ENCODE measurements at places on chromosomes 1 and 21.

DNA sequence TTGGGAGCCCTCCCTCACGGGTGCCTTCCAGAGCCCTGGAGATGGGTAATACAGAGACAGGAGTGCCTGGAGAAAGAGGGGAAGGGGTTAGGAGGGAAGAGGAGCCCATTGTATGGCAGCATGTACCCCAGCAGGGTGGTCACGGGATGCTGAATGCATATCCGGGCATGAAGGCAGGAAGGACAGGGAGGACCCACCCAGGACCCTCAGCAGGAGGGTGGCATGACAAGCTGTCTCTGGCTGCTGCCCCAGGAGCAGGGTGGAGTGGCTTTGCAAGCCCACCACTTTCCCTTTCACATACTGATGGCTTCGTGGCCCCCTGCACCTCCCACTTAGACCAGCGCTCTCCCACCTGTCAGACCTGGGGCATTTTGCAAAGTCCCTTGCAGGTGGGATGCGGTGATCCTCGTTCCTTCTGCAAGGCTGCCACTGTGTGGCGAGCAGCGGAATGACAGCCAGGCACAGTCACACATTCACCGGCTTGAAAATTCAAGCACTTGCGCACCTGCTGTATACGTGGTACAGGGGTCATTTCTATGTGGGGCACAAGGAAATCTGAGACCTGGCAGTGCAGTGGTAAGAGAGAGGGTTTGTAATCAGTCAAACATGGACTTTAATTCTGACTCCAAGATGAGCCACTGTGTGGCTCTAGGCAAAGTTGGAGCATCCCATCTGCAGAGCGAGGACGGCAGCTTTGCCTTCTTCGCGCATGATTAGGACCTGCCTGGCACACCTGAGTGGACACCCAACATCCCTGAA lies 53.2 kb upstream of the TMEM51 start:
- peak; percentile 60 for DNase-seq

DNA sequence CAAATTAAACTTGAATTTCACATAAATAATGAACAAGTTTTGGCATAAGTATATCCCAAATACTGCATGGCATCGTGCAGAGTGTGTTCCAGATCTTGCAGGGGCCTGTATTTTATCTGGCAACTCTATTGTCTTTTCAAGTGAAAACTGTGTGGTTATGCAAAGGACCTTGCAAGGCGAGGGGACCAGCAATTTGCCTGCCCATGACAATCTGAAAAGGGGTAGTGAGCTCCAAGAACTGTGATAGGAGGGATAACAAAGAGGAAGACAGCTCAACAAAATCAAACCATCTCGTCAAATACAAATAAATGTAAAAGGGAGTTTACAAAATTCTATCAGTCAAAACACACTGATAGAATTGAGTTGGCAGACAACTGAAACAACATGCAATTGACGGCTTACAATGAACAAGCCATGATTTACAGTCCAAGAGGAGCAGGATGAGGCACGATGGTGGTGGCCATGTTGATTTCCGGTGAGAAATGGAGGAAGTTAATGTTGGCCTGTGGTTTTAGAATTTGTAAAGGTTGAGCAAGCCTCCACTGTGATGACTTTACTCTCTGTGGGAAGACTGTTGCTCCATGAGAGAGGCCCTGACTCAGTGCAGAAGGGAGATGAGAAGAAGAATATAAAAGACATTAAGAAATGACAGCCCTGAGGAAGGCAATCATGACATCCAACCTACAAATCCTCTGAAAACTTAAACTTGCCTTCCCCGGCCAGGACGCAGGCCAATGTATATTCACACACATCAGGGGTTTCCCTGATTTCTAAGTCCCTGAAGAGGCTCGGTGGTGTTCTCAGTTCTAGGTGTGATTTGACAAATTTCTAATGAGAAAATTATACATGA lies 132.2 kb downstream of the ADSS2 start:
- peak; percentile 90 for DNase-seq

DNA sequence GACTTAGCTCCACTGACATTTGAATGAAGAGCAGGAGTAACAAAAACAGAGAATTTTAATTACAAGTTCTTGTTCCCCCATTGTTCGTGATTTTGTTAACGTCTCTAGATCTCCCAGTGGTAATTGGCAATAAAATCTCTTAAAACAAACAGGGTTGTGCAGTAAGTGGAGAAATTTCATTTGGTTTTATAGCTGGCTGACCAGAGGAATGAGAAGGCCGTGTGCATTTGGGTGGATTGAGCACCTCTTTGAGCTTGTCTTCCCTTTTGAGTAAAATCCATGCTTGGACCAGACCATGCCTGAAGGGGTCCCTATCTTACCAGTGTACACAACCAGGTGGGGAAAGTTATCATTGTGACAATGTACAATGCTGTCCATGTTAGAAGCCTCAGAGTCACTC lies 137.8 kb downstream of the HIVEP3 start:
- DNase-seq = no peak

GRCh38 chr1:44289530-44289929 lies 65.5 kb downstream of the ERI3 start:
- DNase-seq = no peak

DNA sequence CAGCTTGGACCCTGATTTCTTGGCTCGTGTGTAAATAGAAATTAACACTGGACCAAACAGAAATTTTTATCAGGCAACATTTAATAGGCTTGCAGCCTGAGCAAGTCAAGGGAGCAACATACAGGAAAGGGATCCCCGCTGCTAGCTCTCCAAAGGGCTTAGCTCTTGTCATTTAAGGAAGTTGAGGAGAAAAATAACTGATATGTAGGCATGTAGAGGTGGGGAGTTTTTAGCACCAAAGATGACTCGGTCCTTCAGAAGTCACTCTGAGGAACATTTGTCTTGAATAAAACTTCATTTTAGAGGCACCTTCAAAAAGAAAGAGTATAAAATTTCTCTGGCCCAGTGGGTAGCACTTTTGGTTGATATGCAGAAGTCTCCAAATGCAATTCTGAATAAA lies 27.1 kb downstream of the GBP2 start:
- DNase-seq = peak; percentile 4

DNA sequence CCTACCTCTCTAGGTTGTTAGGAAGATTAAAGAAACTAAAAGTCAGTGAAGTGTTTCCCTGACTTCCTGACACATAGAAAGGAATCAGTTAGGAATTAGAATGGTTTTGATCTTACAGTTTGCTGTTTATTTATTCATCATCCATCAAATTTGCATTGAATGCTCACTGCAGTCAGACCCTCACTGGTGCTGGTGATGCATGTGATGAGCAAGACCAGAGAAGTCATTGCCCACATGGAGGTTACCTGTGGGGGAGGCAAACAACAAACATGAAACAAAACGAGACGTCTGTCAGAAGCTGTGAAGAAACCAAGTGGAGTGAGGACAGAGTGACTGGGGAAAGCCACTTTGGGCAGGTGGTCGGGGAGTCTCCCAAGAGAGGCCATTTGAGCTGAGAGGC lies 6.4 kb downstream of the CTPS1 start:
- DNase-seq = no peak

- DNase-seq = no peak
Observed at GRCh38 chr1:18018366-18018765, 89.2 kb upstream of the IGSF21 start.

DNA sequence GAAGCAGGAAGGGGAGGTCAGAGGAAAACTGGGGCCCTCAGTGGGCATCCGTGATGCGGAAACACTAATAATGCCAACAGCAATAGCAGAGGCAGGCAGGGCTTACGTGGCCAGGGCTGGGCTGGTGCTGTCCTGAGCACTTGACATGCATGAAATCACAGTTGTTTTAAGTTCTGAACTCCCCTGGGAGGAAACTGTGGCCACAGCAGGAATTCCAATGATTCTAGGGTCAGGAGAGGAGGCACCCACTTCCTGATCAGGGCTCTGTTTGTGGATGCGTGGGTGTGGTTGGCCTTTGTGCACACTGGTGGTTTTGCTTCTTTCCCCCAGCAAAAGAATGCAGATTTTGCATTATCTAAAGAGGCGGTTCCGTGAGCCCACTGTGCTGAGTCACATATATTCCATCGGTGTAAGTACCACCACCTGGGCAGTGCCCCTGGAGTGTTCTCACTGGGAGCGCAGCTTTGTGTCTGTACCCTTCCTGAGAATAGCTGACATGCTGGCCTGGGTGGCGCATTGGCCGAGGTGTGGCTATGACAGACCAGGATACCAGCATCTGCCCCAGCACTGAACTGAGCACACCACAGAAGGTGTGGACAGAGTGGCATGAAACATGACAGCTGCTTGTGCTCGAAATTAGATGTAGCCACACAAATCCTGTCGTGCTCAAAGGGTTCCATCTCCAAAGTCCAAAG lies 71.0 kb downstream of the PDE9A start:
- no peak for DNase-seq

DNA sequence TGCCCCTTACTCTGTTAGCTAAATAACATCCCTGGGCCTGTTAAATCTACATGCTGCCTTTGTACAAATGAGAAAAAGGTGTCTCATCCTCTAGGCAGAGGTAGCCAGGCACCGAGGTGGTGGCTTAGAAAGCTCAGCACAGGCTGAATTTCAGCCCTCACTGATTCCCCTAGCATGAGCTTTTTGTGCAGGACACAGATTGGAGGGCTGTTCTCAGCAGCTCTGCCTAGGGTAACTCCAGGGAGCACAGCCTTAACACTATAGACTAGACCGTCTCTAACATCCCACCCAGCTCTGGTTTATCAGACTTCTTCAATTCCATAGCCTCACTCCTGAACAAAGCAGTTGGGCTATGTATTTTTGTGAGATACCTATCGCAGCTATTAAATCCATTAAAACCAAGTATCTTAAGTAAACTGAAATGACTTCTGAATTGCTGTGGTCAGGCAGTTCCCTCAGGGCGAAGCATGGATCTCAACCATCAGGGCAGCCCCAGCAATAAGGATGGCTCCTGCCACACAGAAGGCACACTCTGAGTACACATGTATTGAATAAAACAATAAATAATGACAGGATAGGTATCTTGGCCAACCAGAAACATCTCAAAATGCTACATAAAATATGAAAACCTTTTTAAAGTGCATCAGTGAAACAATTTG lies 14.8 kb downstream of the S100A6 start:
- no peak for DNase-seq

- no peak for DNase-seq
Observed at GRCh38 chr1:155253208-155253607, 2.1 kb downstream of the ENTREP3 start.

GRCh38 chr1:115840605-115841460 lies at the start of gene NHLH2:
TSS of gene NHLH2 (minus strand) at chr1:115841126. CDS start at chr1:115838372, 2,754 bp downstream.
- DNase-seq = no peak

GRCh38 chr1:162970021-162970420 lies 99.1 kb upstream of the RGS4 start:
- no peak for DNase-seq

- no peak for DNase-seq
Observed at GRCh38 chr1:8988618-8988967, 37.6 kb downstream of the SLC2A7 start.

GRCh38 chr1:178871551-178872320 lies 859 bp upstream of the ANGPTL1 start:
- DNase-seq = no peak

DNA sequence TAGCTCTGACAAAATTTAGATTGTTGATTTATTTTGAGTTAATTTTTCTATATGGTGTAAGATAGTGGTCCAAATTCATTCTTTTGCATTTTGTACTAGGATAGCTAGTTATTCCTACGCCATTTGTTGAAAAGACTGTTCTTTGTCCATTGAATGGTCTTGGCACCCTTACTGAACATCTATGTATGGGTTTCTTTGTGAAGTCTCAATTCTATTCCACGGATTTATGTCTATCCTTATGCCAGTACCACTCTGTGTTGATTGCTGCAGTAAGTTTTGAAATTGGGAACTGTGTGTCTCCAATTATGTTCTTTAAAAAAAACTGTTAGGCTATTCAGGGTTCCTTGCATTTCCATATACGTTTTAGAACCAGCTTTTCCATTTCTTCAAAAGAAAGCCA lies 145.7 kb downstream of the ZNF644 start:
- DNase-seq = no peak

- no peak for DNase-seq
Observed at GRCh38 chr1:65108025-65108642, 39.9 kb upstream of the AK4 start.

GRCh38 chr1:230487773-230488428 lies 61.8 kb upstream of the PGBD5 start:
- no peak for DNase-seq

DNA sequence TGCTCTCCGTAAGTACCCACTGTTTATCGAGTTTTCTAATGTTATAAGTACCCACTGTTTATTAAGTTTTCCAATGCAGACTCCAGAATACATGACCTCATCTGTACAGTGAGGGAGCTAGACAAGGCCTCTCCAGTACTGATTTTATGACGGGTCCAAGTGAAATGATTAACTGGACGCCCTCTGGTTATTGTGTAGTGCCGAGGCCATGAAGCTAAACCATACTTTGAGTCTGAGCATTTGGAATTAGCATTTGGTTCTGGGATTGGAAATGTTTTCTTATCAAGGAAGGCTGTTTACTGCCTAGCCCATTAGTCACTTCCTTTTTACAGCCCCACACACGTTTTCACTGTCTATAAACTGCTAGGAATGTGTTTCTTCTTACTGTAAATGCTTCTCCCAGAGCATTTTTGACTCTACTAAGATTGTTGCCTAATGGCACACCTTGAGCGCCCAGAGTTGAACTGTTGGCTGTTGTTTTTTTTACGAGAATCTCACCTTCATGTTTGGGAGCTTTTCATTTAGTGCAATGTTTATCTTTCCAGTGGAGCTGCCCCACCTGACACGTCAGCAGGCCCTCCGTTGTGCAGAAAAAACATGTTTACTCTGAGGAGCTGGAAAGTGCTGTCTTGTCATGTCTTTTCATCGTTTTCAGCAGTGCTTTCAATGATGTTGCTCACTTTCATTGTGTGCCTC lies 26.9 kb downstream of the SPATA46 start:
- DNase-seq = peak; percentile 39

GRCh38 chr1:51960262-51960661 lies 30.2 kb downstream of the RAB3B start:
- no peak for DNase-seq

DNA sequence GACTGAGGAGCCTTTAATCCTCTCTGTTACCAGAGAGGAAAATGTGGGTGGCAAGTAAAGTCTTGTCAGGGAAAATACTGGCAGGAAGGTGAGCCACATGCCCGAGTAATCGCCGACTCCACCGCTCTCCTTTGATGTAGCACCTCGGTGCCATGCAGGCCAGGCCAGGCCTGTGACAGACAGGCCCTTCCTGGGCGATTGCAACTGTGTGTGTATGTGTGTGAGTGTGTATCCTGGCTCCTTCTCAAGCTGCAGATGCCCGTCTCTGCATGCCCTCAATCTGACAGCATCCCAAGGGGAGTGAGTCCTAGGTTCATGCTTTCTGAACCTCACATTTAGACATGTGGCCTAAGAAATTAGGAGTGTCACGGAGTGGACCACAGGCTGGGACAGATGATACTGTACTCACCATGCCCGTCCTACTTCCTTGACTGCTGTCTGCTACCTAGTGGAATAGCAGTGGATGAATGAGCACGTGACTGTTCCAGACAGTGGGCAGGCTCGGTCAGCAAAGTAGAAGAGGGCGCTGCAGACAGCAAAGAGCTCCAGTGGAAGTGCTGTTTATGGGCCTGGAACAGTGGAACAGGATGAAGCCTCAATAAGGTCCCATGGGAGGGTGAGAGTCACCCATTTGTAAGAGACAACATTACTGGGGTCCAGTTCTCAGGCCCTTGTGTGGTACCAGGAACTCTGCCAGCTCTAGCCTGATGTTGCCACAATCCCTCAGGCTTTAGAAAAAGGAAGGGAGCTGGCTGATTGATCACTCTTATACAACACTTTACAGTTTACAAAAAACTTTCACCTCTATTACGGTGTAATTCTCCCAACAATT lies 25.3 kb downstream of the SERTAD4 start:
- DNase-seq = no peak

- DNase-seq = no peak
Observed at GRCh38 chr1:184801503-184801902, 46.8 kb upstream of the EDEM3 start.

- DNase-seq = no peak
Observed at GRCh38 chr1:236181059-236181458, 38.7 kb downstream of the GPR137B start.
